Kidney capillary endothelial cell (primary cell): ENCODE measurements at places on chromosomes 16 and 17.

DNA sequence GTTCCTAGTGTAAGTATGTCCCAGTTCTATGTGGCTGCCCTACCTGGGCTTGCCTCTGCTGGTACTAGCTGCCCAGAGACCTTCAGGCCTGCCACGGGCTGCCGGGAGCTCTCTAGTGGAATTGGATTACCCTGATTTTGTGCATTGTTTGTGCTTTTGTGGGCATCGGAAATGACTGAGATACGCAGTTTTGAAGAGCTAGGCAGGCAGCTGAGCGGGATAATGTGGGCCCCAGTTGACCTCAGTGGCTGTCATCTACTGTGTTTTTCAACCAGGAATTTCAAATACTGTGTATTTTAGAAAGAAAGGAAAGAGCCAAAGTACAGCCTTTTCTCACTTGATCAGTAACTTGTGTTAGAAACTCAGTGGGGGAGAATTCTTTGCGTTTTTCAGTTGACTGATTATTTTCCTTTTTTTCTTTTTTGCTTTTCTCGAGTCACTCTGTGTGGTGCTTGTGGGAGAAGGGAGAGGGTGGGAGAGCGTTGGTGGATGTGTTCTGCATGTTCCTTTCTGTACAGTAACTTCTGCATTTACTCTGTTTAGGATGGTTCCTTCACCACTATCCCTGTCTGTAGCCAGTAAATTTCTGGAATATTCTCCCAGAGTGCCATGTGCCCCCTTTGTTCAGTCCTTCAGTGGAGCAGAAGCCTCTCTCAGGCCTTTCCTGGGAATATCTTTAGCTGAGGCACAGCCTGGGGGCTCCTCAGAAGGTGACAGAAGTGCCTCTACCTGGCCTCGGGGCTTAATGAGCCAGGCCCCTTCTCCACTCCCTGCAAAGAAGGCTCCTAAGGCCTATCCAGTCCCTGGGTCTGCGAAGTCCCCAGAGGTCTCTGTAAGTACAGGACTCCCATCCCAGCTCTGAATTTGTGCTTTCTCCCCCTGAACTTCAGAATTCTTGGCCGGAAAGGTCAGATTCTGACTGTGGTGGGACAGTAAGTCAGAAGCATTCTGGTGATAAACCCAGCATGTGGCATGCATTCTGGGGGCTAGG is 15.0 kb upstream of the SLC12A3 start:
- DNase-seq, result no peak

- DNase-seq, result no peak
Observed at GRCh38 chr17:48064638-48065037, 16.5 kb downstream of the NFE2L1 start.

DNA sequence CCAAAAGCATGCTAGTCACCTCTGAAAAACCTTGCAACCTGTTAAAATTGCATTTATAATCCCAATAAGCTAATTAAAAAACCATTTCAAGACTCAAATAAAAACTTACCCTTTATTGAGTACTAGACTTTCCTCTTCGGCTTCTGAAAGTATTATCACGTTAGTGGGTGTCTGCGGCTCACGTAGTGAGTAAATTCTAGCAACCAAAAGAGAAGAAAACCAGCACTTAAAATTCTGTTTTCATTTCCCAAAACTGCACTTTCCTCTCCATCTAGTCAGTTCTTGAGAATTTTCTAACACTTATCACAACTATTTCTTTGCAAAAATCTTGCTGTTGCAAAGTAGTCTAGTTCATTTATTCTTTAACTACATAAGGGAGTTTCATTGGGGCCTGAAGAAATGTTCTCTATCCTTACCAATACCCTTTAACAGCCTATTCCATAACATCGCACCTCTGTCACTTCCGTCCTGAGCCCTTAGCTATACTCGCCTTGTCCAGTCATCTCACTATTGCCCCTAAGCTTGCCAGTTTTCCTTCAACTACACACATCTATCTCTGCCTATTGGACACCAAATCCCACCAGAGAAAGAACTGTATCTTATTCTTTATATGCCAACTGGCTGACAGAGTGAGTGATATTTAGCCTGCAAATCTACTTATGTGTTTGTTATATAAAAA is 8.7 kb downstream of the NUP88 start:
- no peak for DNase-seq

- no peak for DNase-seq
Observed at GRCh38 chr16:4260360-4260759, 12.5 kb downstream of the TFAP4 start.

GRCh38 chr17:76805319-76805718 is 62.9 kb upstream of the MGAT5B start:
- DNase-seq, result no peak

DNA sequence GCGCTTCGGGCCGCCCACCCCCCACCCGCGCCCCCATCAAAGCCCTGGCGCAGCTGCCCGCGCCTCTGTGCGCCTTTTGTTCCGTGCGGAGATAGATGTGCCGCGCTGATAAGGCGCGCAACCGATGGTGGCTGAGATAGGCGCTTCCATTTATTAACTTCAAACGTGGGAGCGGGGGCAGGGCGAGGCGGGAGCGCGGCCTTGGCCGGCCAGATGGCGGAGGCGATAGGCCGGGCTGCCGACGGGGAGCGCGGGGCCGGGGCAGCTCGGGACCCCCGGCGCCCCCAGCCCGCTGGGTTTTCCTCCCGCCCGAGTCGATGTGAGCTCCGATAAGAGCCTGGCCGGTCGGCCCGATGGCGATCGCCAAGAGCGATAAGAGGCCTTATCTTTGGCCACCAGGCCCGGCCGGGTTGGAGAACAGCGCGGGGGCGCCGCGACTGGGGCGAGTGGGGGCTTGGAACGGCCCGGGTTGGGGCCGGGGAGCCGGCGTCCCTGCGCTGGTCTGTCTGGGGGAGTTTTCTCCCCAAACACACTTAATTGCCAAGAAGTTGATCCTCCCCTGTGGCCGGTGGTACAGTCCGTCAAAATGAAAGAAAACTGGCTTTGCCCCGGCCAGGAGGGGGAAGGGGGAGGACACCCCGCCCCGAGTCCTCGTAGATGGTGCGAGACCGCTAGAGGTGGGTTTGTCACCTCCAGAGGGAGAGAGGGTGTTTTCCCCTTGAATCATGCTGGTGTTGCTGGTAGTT is 2.7 kb downstream of the ZFPM1 start:
- peak; percentile 15 for DNase-seq

DNA sequence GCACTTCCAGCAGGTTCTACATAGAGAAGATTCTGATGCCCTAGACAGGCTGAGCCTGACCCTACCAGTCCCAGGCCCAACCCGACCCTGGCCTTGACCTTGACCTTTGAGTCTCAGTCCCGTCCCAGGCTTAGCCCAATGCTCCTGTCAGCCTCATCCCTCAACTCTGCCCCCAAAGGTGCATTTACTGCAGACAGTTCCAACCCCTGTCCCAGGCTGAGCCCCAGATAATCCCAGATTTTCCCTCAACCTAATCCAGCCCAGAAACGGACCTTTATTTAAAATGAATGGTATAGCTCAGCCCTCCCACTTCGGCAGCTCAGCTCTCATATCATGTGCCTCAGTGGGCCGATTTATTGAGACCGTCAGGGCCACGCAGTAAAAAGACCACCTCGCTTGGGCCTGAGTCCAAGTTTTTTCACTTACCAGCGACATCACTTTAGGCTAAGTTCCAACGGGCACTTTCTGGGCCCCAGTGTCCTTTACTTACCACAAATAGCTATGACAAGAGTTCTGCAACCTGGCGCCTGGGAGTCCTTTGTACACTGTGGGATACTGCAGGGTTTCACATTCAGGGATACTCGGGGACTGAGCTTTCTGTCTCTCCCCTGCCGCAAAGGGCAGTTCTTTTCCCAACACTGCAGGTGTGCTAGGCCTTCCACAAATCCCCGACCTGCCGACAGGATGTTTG is 89.5 kb downstream of the WSCD1 start:
- no peak for DNase-seq

DNA sequence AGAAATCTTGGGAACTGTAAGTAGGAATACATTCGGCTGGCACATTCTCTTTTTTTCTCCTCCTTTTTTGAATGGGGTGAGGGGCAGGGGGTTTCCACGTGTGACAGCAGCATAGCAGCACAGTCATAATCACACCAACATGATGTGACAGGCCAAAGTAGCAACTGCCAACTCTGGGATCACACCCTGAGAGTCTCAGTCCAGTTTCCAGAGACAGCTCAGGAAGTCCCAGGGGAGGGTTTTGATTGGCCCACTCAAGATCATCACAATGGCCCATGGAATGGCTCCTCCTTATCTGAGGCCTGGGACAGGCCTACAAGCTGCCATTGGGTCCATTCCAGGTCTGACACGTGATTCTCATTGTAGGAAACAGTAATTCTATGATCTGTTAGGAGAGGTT is 207.1 kb upstream of the ASIC2 start:
- no peak for DNase-seq

GRCh38 chr17:223723-224471 is 42.4 kb upstream of the DOC2B start:
- DNase-seq, result no peak

DNA sequence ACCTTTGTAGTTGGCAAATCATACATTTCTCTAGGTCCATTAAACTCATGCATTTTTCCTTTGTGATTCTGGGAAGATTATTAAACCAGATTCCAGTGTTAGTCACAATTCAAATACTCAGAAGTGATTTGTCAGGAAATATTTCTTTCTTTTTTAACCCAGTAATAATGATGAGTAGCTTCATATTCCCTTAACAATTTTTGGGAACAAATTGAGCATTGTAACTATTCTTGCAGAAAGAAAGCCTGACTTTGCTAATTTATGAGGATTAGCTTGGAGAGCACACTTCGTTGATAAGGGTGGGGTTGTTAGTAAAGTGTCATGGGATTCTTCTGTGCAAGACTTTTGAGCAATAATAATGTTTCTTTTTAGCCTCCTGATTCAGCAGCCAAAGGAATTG is 18.7 kb upstream of the KRT24 start:
- no peak for DNase-seq

DNA sequence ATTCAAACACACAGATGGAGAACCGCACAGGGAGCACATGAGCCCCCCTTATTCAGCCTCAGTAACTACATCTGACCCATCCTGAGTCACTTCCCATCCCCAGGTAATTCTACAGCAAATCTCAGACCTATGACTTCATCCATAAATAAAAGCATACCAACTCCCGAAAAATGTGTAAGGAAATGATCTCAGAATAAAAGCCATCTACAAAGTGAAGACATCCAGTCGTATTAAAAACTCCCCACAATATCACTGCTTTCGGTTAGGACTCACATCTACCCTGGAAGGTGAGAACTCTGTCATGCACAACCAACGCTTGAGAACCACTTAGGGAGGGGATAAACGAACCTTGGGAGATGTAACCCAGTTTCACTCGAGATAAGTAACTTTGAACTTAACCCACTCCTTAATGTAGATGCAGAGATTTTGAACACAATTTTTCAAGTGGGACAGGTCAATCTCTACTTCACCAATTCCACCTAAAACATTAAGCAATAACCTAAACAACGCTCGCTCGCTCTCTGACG is 1.3 kb downstream of the USP36 start:
- DNase-seq, result peak; percentile 62

DNA sequence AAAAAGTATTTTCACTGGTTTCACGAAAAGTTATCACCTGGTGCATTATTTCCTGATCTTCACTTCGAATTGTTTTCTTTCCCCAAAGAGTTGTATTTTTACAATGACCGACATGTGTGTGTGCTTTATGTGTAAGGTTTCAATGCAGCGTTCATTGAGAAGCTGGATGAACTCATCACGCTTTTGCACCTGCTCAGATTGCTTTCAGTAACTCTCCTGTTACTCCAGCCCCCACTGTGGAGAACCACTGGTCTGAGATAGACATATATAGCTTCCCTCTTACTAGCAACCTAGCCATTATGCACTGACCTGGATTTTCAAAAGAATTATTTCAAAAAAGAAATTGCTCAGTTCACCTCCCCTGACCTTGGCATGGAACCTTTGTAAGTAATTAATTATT is 178.3 kb upstream of the CHMP6 start:
- DNase-seq, result no peak

DNA sequence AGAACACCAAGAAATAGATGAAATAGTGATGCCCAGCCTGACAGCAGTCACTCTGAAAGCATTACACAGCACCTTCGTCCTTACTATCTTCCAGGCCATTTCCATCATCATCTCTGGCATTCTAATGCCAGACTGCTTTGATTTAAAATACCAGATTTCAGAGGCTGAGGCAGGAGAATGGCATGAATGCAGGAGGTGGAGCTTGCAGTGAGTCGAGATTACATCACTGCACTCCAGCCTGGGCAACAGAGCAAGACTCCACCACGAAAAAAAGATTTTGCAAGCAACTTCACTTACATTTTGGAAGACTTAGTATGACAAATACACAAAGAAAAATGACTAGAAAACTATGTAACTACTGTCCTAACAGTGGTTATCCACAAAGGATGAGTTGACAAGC is 244.0 kb downstream of the CPPED1 start:
- DNase-seq, result no peak

DNA sequence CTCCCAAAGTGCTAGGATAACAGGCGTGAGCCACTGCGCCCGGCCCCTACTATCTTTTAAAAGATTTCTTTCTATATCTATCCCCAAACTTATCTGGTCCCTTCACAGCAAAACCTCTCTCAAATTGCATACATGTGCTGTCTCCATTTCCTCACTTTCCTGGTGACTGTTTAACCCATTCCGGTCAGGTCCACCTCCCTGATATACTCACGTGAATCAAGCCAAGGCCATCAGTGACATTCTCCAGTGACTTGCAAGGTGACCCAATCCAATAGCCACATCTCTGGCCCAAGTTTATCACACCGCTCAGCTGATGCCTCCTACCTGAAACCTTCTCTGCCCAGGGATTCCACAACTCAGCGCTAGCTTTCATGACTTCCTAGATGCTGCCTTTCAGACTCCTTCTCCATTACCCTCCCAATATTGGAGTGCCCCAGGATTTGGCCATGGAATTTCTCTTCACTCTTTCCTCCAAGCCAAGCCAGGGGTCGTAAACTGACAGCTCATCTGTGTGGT is 1.4 kb upstream of the CTCF start:
- DNase-seq, result no peak

DNA sequence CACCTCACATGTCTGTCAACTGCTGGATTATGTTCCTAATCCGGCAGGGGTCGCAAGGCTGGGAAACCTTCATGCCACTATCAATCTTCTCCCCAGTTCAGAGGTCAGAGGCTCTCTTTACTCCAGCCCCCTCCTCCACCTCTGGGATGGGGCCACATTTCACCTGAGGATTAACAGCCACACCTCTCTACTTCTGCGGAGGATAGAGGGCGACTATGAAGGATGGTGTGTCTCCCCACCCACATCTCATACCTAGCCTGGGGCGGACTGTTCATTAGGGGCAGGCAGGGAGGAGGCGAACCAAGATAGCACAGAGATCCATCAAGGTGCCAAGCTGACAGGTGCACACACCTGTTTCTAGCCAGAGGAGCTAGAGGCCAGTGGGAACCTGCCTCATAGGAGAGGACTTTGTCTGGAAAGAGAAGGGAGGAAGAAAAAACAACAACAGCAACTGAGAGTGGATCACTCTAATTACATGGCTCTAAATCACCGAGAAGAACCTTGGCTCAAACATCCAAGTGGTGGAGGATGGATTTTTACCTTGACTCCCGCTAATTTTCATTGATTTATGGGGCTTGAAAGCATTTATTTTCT is 41.9 kb upstream of the SKAP1 start:
- no peak for DNase-seq
